KG1 (cell line): ENCODE measurements at places on chromosomes 3 and 15.
A peak's percentile ranks its signal among the peaks of the same experiment; 100 is the strongest.

GRCh38 chr3:171088496-171088895, 62.0 kb upstream of the SLC2A2 start:
- DNase-seq, result no peak

- no peak for DNase-seq
These were observed 3.8 kb upstream of the CAMP start for GRCh38 chr3:48219543-48219942.

GRCh38 chr3:28262001-28262400, 20.6 kb downstream of the CMC1 start:
- DNase-seq, result no peak

GRCh38 chr3:13018043-13018451, 55.2 kb downstream of the IQSEC1 start:
- no peak for DNase-seq

GRCh38 chr3:126665959-126666657, 11.2 kb upstream of the TXNRD3 start:
- no peak for DNase-seq

GRCh38 chr3:69085833-69086722, 1.3 kb downstream of the ARL6IP5 start:
- peak; percentile 63 for DNase-seq

- DNase-seq, result no peak
These were observed 32.2 kb upstream of the ABHD17C start for GRCh38 chr15:80662757-80663553.

DNA sequence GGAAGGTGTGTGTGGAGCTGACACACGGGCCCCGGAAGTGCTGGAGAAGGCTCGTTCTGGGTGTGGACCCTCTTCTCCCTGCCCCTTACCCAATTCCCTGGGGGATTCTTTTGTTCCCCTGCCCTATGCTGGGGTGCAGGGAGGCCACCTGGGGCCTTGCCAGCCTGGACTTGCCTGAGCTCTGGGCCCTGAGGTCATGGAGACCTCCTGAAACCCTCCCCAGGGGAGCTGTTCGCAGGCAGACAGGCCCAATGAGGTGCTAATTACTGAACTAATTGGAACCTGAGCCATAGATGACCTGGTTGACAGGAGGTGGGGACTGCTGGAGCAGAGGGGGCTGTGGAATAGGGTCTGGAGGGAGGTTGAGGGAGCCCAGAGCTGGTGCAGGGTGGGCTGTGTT, 9.4 kb upstream of the C15orf39 start:
- DNase-seq, result no peak
